Activated naive CD4-positive, alpha-beta T cell treated with anti-CD3 and anti-CD28 coated beads for 36 hours (primary cell): ENCODE measurements at places on chromosomes 5 and 9. TPM values are rescaled to one million over a fixed set of nuclear protein-coding genes. Genes with fewer than 3 reads are reported as not detected.
A peak's percentile ranks its signal among the peaks of the same experiment; 100 is the strongest.

The GPR151 gene
- total RNA-seq, result not detected

- H3K27ac ChIP-seq, result no peak overlapping the region
- H3K36me3 ChIP-seq, result no peaks in the 10 kb centered on the region
- no peaks in the 10 kb centered on the region for H3K4me1 ChIP-seq
- peaks cover 22% of the 10 kb centered on the region for H3K27me3 ChIP-seq
- DNase-seq, result no peak
Observed at GRCh38 chr5:6567835-6568234, 65.0 kb downstream of the NSUN2 start.

DNA sequence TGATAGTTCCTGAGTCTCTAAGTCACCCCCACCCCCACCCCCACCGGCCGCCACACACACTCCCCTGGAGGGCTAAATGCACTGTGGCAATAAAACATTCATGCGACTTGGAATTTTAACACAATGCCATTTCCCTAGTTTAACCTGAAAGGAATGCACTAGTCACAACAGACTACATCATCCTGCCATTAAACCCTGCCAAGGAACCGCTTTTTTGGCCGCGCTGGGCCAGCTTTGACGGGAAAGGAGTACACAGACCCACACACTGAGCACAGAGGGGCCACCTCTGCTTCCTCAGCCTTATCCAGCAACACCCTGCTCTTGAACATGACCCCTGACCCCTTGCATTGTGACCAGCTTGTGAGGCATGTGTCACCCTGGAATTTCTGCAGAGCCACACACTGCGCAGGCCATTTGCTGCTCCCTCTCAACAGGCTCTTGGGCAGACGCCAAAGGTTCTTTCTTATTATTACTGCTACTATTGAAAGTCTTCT lies 165.3 kb downstream of the BNC2 start:
- no peaks in the 10 kb centered on the region for H3K4me1 ChIP-seq
- no peaks in the 10 kb centered on the region for H3K27me3 ChIP-seq
- no peak overlapping the region for H3K4me3 ChIP-seq
- no peak for DNase-seq

DNA sequence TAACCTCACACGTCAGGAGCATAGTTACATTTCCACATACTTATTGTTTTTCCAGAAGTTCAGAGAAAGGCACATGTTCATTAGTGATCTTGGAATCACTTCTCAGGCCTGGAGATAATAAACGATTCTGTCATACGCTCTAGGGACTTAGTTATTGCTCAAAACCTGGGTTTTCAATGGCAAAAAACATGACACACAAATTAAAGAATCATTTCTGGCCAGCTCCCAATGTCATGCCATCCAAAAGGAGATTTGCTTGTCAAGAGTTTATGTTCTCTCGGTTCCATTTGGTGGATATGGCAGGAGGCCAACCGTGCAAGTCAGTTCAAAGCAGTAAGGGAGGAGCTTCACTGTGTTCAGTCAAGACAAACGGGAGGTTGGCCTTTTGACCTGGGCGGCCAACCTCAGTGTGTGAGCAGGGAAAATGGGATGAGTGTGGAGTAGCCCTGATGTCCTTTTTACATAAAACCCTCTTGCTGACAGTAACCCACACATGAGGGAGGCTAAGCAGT lies 123.4 kb downstream of the NXNL2 start:
- peaks cover 13% of the 10 kb centered on the region for H3K27me3 ChIP-seq
- no peak overlapping the region for H3K4me3 ChIP-seq
- H3K27ac ChIP-seq, result no peak overlapping the region

GRCh38 chr9:121893786-121894185 lies 199.3 kb downstream of the TTLL11 start:
- H3K4me3 ChIP-seq, result no peak overlapping the region
- no peak for DNase-seq
- H3K27ac ChIP-seq, result no peak overlapping the region
- no peaks in the 10 kb centered on the region for H3K27me3 ChIP-seq
- peaks cover 1% of the 10 kb centered on the region for H3K36me3 ChIP-seq

The SLC25A2 gene
- not detected for total RNA-seq

The DND1 gene
- 1.7 TPM for total RNA-seq

The F12 gene
- total RNA-seq, result 5.4 TPM

The HAVCR2 gene
- 10.4 TPM for total RNA-seq

GRCh38 chr9:87720173-87720572 lies 5.7 kb upstream of the CTSL start:
- no peaks in the 10 kb centered on the region for H3K4me1 ChIP-seq
- no peak overlapping the region for H3K4me3 ChIP-seq
- H3K27ac ChIP-seq, result no peak overlapping the region
- H3K27me3 ChIP-seq, result no peaks in the 10 kb centered on the region
- no peaks in the 10 kb centered on the region for H3K36me3 ChIP-seq

DNA sequence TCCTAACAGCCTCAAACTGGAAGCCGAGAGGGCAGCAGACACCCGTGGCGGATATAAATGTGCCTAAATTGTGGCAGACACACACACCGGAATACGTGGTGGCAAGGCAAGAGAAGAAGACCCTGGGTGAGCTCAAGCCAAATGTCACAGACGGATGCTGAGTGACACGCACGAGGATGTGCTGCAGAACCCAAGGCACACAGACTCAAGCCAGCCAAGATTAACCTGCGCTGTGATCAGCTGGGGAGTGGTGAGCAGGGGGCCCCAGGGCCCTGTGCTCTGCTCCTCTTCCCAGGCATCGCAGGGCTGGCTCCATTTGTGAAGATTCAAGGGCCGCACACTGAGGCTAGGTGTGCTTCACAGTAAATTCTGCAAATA lies 16.4 kb downstream of the SEMA4D start:
- peak overlapping the region; percentile 58 for H3K4me3 ChIP-seq
- DNase-seq, result peak; percentile 50
- peaks cover 42% of the 10 kb centered on the region for H3K36me3 ChIP-seq
- peaks cover 90% of the 10 kb centered on the region for H3K4me1 ChIP-seq

GRCh38 chr9:133597316-133597957 lies 11.8 kb downstream of the FAM163B start:
- no peak overlapping the region for H3K27ac ChIP-seq
- no peak for DNase-seq
- peaks cover 4% of the 10 kb centered on the region for H3K36me3 ChIP-seq
- no peaks in the 10 kb centered on the region for H3K27me3 ChIP-seq

DNA sequence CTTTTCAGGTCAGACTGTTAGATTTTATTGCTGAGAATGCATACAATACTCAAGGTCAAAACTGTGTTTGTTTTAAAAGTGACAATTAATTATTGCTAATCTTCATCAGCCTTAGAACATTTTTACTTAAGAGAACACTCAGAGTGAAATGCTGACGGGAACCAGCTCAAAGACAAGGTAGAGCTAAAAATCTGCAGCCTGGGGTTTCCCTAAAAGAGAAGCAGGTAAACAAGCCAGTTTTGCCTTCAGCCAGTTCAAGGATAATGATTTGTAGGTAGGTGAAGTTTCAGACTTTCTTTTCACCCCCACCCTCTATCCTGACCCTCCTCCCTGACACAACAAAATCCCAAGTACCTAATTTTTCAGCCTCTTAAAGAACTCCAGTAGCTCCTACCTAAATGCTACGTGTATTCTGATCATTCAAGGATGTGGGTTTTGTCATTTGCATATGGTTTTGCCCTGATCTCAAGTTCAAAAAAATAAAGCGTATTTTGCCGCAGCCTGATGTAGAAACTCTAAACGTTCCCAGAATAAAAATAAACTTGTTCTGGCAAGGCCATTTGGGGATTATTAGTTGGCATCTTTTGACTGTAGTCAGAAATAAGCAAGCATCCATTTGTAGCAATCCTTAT lies 407.2 kb downstream of the EFNA5 start:
- no peaks in the 10 kb centered on the region for H3K36me3 ChIP-seq
- H3K27me3 ChIP-seq, result peaks cover 6% of the 10 kb centered on the region
- no peak overlapping the region for H3K4me3 ChIP-seq
- peak overlapping the region; percentile 7 for H3K27ac ChIP-seq
- peaks cover 6% of the 10 kb centered on the region for H3K4me1 ChIP-seq

The FBP2 gene
- not detected for total RNA-seq

DNA sequence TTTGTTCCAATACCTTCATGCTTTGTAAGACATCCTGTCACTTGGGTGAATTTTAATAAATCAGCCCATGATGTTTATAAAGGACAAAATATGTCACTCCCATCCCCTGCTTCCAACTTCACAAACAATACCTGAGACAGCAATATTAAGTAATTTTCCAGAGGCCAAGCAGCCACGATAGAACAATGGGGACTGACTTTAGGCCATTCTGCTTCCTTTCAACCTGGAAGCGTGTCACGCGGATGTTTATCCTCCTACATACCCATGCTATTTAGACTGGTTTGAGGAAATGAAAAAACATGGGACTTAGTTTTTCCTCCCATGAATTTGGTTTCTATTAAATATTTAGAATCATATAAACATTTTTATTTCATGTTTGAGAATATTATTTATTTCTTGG lies 82.9 kb downstream of the GRAMD2B start:
- no peak overlapping the region for H3K27ac ChIP-seq
- no peaks in the 10 kb centered on the region for H3K36me3 ChIP-seq
- H3K27me3 ChIP-seq, result no peaks in the 10 kb centered on the region
- H3K4me1 ChIP-seq, result peaks cover 41% of the 10 kb centered on the region
- H3K4me3 ChIP-seq, result no peak overlapping the region
- no peak for DNase-seq

- H3K36me3 ChIP-seq, result peaks cover 30% of the 10 kb centered on the region
- no peaks in the 10 kb centered on the region for H3K27me3 ChIP-seq
- peak overlapping the region; percentile 90 for H3K27ac ChIP-seq
- H3K4me3 ChIP-seq, result peak overlapping the region; percentile 95
- peaks cover 22% of the 10 kb centered on the region for H3K4me1 ChIP-seq
Observed at GRCh38 chr5:80653502-80653901, 950 bp upstream of the MSH3 start.

GRCh38 chr5:98865690-98866089 lies 63.1 kb downstream of the CHD1 start:
- no peaks in the 10 kb centered on the region for H3K27me3 ChIP-seq
- H3K4me1 ChIP-seq, result peaks cover 2% of the 10 kb centered on the region
- H3K4me3 ChIP-seq, result no peak overlapping the region
- DNase-seq, result no peak
- H3K27ac ChIP-seq, result peak overlapping the region; percentile 8

The SARDH gene
- total RNA-seq, result 7.7 TPM

The OR1J2 gene
- total RNA-seq, result not detected

GRCh38 chr5:135156337-135156714 lies 122.3 kb upstream of the PITX1 start:
- peaks cover 2% of the 10 kb centered on the region for H3K27me3 ChIP-seq
- no peaks in the 10 kb centered on the region for H3K36me3 ChIP-seq
- H3K4me3 ChIP-seq, result no peak overlapping the region
- DNase-seq, result no peak
- no peak overlapping the region for H3K27ac ChIP-seq
- H3K4me1 ChIP-seq, result no peaks in the 10 kb centered on the region

DNA sequence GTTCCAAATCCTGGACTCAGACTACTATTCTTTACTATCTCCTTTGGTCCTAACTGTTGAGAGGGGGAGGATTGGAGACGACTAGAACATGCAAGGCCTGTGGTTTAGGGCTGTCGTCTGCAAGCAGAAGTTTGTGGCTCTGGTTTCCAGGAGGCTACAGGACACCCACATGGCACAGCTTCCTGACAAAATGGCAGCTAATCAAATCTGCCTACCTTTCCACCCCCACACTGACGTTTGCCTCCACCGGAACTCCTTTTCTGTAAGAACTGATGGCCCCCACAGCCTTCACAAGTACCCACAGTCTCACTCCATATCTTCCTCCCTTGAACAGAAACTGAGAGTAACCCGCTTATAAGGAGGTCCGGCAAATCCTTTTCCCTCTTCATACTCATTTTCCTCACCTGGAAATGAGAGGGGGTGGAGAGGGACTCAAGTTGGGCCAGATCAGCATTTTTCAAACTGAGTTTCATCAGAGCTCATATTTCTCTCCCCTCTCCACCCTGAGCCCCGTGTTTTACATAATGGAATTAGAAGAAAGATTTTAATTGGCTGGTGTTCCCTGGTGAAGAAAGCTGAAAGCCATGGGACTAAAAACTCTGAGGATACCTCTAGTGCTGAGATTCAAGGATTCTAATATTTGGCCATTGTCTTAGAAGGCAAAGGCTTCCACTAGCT lies 5.2 kb downstream of the SLC31A2 start:
- H3K27me3 ChIP-seq, result no peaks in the 10 kb centered on the region
- peak; percentile 62 for DNase-seq
- peak overlapping the region; percentile 25 for H3K27ac ChIP-seq
- H3K4me1 ChIP-seq, result peaks cover 30% of the 10 kb centered on the region

The C9orf85 gene
- 6.7 TPM for total RNA-seq

The CDKN2B-AS1 gene
- total RNA-seq, result not detected

The SPTLC1 gene
- 32.0 TPM for total RNA-seq

- H3K4me3 ChIP-seq, result no peak overlapping the region
- H3K4me1 ChIP-seq, result peaks cover 2% of the 10 kb centered on the region
- no peak for DNase-seq
- H3K27ac ChIP-seq, result no peak overlapping the region
Observed at GRCh38 chr5:60672693-60673264, 27.2 kb downstream of the DEPDC1B start.

The AFAP1L1 gene
- not detected for total RNA-seq

DNA sequence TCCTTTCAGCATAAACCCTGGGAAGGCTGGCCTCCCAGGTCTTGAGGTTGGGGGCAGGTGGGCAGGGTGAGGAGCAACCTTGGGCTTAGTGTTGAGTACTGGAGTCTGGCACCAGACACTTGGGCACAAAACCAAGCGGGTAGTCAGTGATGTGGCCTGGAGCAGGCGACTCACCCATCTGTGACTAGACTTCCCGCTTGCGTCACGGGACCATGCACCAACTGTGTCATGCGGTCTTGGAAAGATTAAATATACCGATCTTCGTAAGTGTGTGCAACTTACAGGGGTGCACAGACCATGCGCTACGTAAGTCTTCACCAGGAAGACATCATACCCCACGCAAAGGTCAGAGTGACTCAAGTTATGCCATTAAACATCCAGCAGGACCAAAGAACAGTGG lies 304.4 kb upstream of the IRX4 start:
- no peaks in the 10 kb centered on the region for H3K36me3 ChIP-seq
- H3K27me3 ChIP-seq, result peaks cover 9% of the 10 kb centered on the region
- no peak for DNase-seq
- H3K27ac ChIP-seq, result no peak overlapping the region

DNA sequence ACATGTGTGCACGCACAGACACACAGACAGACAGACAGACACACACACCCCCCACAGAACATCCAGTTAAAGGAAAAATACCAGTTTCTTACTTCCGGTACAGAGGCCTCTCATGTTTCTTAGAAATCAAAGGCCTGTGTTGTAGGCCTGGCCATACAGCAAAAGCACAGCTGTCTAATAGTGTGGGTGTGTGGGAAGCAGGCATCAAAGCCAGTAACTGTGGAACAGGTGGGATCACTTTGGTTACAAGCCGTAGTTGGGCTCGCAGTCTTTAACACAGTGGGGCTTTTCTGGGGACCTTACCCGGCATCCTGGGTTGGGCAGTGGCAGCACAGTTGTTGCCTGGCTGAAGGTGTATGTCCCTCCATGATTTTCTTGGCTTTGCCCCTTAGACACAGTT lies 55.2 kb downstream of the FBXL7 start:
- H3K27me3 ChIP-seq, result no peaks in the 10 kb centered on the region
- H3K27ac ChIP-seq, result no peak overlapping the region
- no peaks in the 10 kb centered on the region for H3K4me1 ChIP-seq
- no peaks in the 10 kb centered on the region for H3K36me3 ChIP-seq
- no peak overlapping the region for H3K4me3 ChIP-seq

The ENHO gene
- 0.19 TPM for total RNA-seq
